ENCODE measurements at places on chromosomes 4 and X.

DNA sequence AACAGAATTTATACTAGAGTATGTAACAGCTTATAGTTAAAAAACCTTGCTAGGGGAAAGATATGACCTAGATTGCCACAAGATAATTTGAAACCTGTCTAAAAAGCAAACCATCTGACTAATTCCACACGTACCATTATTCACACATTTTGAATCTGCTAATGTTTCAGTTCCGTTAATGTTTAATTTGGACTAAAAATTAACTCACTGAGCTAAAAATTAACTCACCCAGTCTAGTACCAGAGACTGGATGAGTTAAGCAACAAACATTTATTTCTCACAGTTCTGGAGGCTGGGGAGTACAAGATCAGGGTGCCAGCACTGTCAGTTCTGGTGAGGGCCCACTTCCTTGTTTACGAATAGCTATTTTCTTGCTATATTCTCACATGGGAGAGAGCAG lies 231.5 kb upstream of the DIAPH2 start:
- no peak for DNase-seq

DNA sequence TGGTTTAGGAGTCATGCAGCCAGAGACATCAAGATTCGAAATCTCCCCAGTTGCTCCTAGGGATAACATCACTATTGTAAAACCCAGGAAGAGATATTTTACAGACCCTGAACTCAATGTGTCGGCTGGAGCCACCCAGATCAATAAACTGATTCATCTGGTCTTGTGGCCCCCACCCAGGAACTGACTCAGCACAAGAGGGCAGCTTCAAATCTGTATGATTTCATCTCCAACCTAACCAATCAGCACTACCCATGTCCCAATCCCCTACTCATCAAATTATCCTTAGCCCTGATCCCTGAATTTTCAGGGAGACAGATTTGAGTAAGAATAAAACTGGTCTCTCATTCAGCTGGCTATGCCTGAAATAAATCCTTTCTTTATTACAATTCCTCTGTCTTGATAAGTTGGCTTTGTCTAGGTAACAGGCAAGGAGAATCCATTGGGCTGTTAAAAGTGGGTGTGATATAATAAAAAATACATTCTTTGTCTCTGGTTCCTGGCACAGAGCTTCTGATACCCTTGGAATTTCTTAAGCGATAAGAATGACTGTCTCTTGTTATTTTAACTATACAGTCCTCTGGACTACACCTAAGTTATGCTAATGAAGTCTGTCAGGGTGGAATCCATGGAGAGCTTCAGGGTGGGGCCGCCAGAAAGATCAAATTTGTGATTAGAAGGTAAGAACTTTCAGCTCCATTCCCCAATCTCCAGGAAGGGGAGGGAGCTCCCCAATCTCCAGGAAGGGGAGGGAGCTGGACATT lies 44.3 kb upstream of the TNIP3 start:
- DNase-seq, result no peak

GRCh38 chr4:96395747-96396146 lies 555.9 kb downstream of the PDHA2 start:
- no peak for DNase-seq

- DNase-seq, result no peak
Measured at GRCh38 chrX:15790769-15791290, 546 bp downstream of the ZRSR2 start.

DNA sequence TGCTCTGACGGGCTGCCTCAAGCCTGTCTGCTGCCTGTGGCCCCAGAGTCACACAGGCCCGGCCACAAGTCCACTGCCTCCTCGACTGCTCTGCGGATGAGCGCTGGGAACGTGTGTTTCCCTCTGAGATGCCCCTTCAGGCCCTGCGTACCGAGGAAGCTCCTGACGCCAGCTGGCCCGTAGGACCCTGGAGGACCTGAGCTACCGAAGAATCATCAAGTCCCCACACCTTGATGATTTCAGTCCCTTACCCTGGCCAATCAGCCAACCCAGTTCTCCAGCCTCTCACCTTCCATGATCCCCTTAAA lies 96.6 kb upstream of the LRPAP1 start:
- no peak for DNase-seq

DNA sequence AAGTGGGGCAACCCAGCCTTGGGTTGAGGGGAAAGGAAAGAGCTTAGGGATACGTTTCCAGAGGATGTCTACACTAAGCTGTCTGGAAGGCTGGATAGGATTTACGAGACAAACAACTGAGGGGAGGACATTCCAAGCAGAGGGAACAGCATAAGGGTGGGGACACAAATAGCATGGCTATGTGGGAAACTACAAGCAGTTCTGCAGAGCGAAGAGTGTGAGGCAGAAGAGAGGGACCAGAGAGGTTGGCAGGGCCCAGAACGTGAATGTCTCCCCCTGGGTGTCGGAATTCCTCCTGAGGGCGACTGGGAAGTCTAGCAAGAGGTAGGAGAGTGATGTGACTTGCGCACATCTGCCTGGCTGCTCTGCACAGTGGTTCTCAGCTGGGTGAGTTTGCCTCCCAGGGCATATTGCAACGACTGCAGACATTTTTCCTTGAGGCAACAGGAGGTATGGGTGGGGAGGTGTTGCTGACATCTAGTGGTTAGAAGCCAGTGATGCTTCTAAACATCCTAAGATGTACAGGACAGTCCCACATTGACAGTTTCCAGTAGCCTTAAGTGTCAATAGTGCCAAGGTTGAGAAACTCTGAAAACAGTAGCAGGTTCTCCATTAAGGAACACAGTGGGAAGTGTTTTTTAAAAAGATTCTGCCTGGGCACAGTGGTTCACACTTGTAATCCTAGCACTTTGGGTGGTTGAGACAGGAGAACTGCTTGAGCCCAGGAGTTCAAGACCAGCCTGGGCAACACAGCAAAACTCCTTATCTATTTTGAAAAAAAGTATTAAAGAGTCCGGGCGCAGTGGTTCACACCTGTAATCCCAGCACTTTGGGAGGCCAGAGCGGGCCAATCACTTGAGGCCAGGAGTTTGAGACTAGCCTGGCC lies 9.2 kb downstream of the NDUFA1 start:
- no peak for DNase-seq

- DNase-seq, result no peak
Measured at GRCh38 chr4:2292646-2293108, 30.8 kb upstream of the MXD4 start.

GRCh38 chr4:77817304-77818072 lies 1.7 kb downstream of the CNOT6L start:
- DNase-seq, result no peak
